ENCODE measurements at places on chromosomes 13 and 19.

DNA sequence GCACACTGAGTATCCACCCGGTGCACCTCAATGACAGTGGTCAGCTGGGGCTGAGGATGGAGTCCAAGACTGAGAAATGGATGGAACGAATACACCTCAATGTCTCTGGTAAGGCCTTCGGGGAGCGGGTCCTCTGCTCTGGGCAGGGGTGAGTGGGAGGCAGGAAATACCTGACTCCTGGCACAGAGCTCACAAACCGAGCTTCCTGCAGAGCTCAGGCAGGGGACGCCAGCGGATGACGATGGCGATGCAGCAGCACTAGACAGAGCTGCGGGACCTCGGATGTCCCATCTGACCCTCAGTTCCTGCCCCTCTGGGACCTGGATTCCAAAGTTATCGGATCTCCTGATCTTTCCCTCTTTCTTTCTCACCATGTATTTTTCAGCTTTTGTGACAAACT is 3.8 kb downstream of the CD22 start:
- H3K4me1 ChIP-seq, result peaks cover 18% of the 10 kb centered on the region
- peaks cover 23% of the 10 kb centered on the region for H3K27me3 ChIP-seq
- H3K36me3 ChIP-seq, result no peaks in the 10 kb centered on the region

DNA sequence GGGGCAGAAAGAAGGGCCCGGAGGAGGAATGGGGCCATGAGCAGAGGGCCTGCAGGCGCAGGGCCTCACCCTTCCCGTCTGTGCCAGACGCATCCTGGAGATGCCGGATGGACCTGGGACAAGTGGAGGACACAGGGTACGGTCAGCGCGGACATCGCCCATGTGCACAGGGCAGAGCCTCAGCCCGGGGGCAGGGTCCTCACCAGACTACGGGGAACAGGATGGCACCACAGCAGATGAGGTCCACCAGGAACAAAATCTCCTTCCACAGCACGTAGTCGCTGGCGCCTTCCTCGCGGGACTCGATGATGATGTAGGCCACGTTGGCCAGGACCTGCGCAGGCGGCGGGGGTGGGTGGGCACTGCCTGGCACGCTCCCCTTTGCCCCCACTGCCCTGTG is 5.6 kb downstream of the GPR108 start:
- no peak overlapping the region for H3K4me3 ChIP-seq
- H3K4me1 ChIP-seq, result peaks cover 17% of the 10 kb centered on the region
- H3K27ac ChIP-seq, result no peak overlapping the region
- DNase-seq, result no peak

- H3K36me3 ChIP-seq, result no peaks in the 10 kb centered on the region
- no peaks in the 10 kb centered on the region for H3K27me3 ChIP-seq
- H3K4me3 ChIP-seq, result peak overlapping the region; percentile 89
- H3K4me1 ChIP-seq, result peaks cover 10% of the 10 kb centered on the region
- H3K27ac ChIP-seq, result peak overlapping the region; percentile 89
These were observed 6.1 kb upstream of the LMNB2 start for GRCh38 chr19:2462635-2463421.

DNA sequence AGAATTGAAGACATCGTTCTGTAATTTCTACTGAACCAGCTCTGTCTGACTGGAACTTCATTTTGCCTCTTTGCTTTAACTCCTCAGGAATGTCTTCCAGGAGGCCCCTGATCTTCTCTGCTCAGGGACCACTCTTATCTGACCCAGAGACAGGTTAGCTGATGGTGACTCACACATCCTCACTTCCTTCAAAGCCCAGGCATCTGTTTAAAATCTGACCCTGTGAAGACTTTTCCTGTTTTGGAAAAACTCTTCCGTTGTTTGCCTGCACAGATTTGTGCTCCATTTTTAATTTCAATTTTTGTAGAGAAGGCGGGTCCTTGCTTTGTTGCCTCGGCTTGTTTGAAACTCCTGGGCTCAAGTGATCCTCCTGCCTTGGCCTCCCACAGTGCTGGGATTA is 1.6 kb downstream of the ARL11 start:
- H3K27ac ChIP-seq, result no peak overlapping the region
- H3K4me1 ChIP-seq, result peaks cover 21% of the 10 kb centered on the region
- DNase-seq, result no peak
- no peaks in the 10 kb centered on the region for H3K27me3 ChIP-seq
- no peaks in the 10 kb centered on the region for H3K36me3 ChIP-seq
- no peak overlapping the region for H3K4me3 ChIP-seq

DNA sequence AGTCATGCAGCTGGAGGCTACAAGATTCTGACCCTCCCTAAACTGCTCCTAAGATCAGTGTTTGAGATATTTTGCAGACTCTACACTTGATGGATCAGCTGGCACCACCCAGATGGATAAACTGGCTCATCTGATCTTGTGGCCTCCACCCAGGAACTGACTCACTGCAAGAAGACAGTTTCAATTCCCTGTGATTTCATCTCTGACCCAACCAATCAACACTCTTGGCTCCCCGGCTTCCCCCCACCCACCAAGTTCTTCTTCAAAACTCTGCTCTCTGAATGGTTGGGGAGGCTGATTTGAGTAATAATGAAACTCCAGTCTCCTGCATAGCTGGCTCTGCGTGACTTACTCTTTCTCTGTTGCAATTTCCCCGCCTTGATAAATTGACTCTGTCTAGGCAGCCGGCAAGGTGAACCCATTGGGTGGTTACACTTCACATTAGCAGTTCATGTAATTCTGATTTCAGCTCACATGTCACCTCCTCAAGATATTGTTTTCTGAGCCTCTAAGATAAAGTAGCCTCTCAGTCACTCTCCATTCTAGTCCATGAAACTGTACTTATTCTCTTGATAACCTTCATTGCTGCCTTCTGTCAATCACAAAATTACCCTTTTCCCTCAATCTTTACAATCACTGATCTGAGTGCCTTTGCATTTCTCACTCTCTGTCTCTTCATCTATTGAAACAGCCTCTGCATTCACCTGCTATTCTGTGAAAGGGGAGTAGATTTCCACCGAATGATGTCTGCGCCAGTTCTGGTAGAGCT is 9.9 kb upstream of the FPR3 start:
- H3K27ac ChIP-seq, result no peak overlapping the region
- DNase-seq, result peak; percentile 55
- peaks cover 3% of the 10 kb centered on the region for H3K27me3 ChIP-seq
- no peak overlapping the region for H3K4me3 ChIP-seq

- no peak overlapping the region for H3K4me3 ChIP-seq
- H3K36me3 ChIP-seq, result peaks cover 20% of the 10 kb centered on the region
- H3K4me1 ChIP-seq, result no peaks in the 10 kb centered on the region
- no peak overlapping the region for H3K27ac ChIP-seq
- H3K27me3 ChIP-seq, result no peaks in the 10 kb centered on the region
These were observed 12.0 kb downstream of the COQ8B start for GRCh38 chr19:40704491-40705361.

DNA sequence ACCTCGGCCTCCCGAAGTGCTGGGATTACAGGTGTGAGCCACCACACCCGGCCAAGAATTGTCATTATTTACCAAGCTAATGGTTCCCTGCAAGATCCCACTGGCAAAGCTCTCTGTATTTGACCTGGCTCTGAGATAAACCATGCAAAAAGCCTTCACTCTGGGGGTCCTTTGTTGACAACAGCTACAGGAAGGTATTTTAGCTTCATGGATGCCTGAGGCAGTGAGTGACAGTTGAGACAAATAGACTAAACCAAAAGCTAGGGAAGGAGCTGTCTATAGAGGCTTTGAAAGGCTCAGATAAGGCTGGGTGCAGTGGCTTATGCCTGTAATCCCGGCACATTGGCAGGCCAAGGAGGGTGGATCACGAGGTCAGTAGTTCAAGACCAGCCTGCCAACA is 45.5 kb downstream of the NOTCH3 start:
- H3K4me3 ChIP-seq, result no peak overlapping the region
- H3K27me3 ChIP-seq, result peaks cover 8% of the 10 kb centered on the region
- no peak overlapping the region for H3K27ac ChIP-seq
- DNase-seq, result no peak
- no peaks in the 10 kb centered on the region for H3K4me1 ChIP-seq

DNA sequence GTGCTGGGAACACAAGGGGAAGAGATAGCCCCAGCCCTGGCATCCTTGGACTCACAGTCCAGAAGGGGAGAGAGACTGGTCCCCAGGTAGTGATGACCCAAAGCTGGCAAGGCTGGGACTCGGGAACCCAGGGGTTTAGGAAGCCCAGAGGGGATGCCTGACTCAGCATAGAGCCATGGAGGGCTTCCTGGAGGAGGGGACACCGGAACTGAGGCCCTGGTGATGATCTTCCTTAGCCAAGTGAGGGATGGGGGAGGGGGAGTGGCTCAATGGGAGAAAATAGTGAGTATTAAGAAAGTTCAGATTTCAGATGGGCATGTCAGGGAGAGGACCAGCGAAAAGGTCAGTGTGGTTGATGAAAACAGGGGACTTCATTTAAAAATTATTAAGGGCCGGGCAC is 26.8 kb downstream of the EXOC3L2 start:
- no peak overlapping the region for H3K27ac ChIP-seq
- H3K36me3 ChIP-seq, result no peaks in the 10 kb centered on the region
- H3K4me1 ChIP-seq, result peaks cover 3% of the 10 kb centered on the region
- H3K27me3 ChIP-seq, result peaks cover 58% of the 10 kb centered on the region
- DNase-seq, result no peak
- no peak overlapping the region for H3K4me3 ChIP-seq

DNA sequence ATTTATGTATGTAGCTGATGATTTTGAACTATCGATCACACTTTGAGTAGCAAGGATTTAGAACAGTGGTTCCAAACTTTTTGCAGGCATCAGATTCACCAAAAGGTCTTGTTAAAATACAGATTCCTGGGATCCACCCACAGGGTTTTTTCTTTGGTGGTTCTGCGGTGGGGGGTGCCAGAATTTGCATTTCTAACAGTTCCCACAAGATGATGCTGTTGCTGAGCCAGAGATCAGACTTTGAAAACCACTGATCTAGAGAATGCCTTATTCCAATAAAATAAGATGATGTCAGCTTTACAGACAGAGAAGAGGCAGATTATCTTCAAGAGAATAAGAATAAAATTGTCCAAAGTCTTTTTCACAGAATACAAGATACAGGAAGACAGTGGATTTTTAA is 80.9 kb upstream of the SHISA2 start:
- no peaks in the 10 kb centered on the region for H3K36me3 ChIP-seq
- DNase-seq, result no peak
- no peak overlapping the region for H3K27ac ChIP-seq
- H3K4me1 ChIP-seq, result no peaks in the 10 kb centered on the region

- no peaks in the 10 kb centered on the region for H3K4me1 ChIP-seq
- no peak for DNase-seq
- no peaks in the 10 kb centered on the region for H3K36me3 ChIP-seq
- no peaks in the 10 kb centered on the region for H3K27me3 ChIP-seq
- H3K27ac ChIP-seq, result no peak overlapping the region
These were observed 31.9 kb downstream of the SCGB2B2 start for GRCh38 chr19:34644991-34645461.

All from activated CD8-positive, alpha-beta memory T cell treated with anti-CD3 and anti-CD28 coated beads, Interleukin-2, amount 10 ng/mL, durations not matched to agents 7 days and 5 days (primary cell).